ENCODE measurements at places on chromosomes 6 and 20.

GRCh38 chr6:88680654-88681053 is 282.8 kb downstream of the RNGTT start:
- no peak for DNase-seq

DNA sequence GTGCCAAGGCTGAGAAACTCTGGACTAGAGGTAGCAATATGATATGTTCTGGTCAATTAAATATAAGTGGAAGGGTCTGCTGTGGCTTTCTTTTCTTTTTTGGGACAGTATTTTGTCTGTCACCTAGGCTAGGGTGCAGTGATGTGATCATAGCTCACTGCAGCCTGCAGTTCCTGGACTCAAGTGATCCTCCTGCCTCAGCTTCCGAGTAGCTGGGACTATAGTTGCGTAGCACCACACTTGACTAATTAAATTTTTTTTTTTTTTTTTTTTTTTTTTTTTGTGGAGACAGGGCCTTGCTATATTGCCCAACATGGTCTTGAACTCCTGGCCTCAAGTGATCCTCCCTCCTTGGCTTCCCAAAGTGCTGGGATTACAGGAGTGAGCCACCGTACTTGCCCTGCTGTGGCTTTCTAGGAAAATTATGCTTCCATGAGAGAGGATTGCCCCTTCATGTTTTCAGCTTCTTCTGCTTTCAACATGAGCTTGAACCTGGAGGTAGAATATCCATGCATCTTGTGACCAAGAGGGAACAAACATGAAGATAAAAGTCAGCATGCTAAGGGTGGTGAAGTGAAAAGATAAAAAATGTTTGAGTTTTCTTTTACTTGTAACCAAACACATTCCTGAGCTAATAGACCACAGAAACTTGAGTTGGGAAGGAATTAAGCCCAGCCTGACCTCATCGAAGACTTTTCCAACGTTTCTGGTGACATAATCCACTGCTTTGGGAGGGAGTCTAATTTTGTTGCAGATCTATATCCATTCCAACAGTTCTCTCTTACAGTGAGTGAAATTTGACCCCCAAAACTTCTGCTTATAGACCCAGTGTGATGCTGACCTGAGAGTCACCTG is 75.1 kb downstream of the CARMIL1 start:
- DNase-seq = no peak

DNA sequence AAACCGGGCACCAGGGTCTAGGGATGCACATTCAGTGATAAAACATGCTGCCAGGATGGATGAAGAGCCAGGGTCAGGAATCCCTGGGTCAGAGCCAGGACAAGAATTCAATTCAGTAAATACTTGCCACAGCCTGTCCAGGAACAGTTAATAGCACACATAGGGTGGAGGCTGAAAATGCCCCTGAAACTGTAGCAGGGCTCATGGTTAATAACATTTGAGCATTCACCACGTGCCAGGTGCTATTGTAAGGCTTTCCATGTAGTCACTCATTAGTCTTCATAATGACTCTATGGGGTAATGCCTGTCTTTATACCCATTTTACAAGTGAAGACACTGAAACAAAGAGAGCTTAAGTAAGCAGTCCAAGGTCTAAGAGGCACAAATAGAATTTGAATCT is 296.3 kb downstream of the LRFN2 start:
- DNase-seq = no peak

- DNase-seq = no peak
Measured at GRCh38 chr6:33315793-33316602, 1.5 kb downstream of the ZBTB22 start.

DNA sequence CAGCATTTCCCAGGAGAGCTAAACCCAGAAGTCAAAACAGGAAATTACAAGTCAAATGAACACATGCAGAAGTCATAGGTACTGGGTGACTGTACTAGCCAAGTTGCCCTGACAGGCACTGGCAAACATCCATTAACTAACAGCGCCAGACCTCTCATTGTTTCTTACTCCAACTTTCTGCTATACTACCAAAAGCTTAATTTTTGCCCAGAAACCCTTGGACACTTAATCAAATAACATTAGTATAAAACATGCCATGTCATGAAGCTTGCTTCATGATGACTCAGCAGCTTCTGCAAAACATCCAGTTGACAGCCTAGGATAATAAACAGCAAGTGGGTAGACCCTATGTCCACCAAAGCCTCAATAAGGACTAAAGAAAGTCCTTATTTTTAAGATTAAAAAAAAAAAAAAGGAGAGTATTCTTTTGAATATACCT is 3.5 kb downstream of the NUP153 start:
- DNase-seq = peak; percentile 25

DNA sequence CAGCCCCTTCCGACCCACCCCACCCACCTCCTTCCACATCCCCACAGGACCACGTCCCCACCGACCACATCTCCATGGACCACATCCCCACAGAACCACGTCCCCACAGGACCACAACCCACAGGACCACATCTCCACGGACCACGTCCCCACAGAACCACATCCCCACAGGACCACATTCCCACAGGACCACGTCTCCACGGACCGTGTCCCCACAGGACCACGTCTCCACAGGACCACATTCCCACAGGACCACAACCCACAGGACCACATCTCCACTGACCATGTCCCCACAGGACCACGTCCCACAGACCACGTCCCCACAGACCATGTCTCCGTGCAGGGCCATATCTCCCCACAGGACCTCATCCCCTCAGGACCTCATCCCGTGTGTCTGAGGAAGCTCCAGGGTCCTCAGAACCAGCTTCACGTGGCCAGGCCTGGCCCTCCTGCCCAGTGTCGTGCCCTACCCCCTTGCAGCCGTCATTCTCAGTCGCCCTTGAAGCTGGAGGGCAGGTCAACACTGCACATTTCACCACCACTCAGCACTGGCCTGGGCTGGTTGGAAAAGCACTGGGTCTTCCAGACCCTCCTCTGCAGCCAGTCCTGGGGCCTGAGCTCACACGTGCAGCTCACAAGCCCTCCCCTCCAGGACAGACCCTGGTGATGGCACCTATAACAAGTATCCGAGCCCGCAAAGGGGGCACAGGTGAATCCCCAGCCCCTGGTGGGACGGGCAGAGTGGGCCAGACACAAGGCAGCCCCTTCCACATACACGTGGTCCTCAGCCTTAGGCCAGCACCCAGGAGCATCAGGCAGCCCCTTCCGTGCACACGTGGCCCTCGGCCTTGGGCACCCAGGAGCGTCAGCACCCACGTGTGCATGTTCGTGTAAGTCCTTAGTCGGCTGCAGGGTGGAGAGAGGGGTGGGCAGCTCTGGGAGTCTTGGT is 3.9 kb downstream of the CHRNA4 start:
- no peak for DNase-seq

- DNase-seq = no peak
Measured at GRCh38 chr20:62989201-62989601, 17.6 kb downstream of the BHLHE23 start.

- no peak for DNase-seq
Measured at GRCh38 chr6:113763876-113764275, 93.3 kb upstream of the MARCKS start.

- no peak for DNase-seq
Measured at GRCh38 chr6:27694547-27694874, 217.7 kb downstream of the OR2B2 start.

GRCh38 chr6:43757966-43758616 is 11.9 kb upstream of the VEGFA start:
- no peak for DNase-seq

DNA sequence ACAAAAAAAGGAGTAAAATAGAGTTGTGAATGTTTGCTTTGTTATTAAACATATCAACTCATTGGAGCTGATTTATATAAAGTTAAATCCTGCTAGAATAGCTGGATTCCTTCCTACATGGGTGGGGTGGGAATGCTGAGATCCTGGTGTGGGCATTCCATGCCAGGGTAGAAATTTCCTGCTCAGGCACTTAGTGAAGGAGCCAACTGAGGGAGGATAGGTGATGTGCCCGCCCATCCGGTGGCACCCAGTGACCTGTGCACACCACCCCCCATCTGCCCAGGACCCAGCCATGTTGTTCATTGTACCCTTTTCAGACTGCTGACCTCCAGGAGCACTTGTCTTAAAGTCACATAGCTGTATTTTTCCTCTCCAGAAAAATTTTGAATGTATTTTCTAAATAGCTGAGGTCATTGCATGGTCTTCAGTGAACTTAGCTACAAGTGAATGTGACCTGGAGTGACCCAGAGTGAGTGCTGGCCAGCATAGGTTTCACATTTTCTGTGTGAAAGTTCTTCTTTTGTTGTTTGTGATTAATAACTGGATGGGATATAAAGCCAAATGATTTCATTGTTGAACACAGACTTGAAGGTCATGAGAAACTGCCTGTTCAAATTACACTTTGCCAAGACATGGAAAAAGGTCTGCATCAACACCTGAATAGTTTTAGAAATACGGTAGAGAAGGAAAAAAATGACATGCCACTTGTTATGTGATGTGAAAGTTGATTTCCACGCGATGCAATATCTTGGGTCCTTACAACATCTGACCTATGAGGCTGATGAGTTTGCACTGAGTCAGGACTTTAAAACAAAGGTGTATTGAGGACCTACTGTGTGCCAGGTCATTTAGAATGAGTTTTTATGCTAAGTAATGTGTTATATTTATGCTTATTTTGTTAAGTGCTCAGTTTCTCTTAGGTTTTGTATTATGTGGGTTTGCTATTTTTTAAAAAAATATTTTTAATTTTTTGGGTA is 77.2 kb downstream of the UTRN start:
- no peak for DNase-seq

GRCh38 chr20:10332656-10333415 is 101.2 kb downstream of the MKKS start:
- DNase-seq = no peak

DNA sequence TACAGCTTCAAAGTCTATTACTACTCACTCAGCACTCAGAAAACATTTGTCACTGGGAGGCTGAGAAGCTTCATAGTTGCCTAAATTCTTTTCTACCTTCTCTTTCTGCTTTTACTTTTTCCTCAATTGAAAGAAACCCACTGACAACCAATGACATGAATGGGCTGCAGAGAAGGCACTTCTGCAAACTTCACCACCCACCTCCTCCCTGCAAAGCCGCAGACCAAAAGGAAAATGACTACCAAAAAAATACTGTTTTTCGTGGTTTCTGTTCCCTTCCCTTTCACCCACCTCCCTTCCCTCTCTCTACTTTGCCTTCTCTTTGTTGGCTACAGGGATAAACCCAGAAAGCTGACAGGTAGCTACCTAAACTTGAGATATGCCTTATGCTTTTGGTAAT is 3.2 kb downstream of the GNAS-AS1 start:
- no peak for DNase-seq

DNA sequence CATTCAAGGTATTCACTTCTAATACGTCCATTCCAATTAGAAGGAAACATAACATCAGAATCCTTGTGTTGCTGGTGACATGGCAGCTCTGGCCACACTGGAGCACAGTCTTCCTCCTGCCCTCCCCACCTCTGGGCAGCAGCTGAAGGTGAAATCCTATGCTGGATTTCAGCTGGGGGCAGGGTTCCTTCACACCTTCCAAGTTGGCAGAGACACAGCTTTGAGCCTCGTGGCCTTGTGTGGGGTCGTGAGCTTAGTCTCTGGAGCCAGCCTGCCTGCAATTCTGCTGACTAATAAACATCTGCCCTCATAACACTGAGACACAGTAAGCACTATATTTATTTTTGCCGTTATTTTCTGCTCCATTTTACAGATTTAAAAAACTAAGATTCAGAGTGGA is 218.9 kb upstream of the RIN2 start:
- no peak for DNase-seq

- DNase-seq = no peak
Measured at GRCh38 chr20:34124469-34125249, 12.6 kb upstream of the EIF2S2 start.

DNA sequence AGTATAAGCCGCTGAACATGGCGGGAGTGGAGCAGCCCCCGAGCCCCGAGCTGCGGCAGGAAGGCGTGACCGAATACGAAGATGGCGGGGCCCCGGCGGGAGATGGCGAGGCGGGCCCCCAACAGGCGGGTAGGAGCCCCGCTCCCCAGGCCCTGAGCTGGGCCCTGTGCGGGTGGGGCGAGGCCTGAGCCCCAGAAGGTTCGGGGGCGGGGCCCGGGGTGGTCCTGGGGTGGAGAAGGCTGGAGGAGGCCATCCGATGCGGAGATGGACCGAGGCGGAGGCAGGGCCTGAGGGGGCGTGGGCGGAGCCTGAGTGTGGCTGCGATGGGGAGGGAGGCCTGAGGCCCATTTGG is 7.1 kb downstream of the L3MBTL1 start:
- peak; percentile 29 for DNase-seq

- no peak for DNase-seq
Measured at GRCh38 chr6:112298816-112299281, 44.5 kb upstream of the LAMA4 start.

DNA sequence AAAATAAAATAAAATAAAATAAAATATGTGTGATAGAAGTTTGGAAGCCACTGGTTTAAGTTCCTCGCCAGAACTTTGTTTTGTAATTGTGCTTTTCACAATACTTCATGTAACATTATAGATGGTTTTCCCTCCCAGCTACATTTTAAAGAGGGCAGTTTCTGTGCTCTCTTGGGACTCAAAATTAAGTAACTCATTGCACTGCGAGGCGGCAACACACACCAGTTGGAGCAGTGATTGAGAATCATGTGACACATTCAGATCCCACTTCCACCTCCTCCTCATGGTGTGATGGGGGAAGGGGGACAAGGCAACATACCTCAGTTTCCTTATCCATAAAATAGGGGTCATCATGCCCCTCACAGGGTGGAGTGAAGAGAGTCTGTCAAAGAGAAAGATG is 7.5 kb downstream of the C2 start:
- DNase-seq = no peak

DNA sequence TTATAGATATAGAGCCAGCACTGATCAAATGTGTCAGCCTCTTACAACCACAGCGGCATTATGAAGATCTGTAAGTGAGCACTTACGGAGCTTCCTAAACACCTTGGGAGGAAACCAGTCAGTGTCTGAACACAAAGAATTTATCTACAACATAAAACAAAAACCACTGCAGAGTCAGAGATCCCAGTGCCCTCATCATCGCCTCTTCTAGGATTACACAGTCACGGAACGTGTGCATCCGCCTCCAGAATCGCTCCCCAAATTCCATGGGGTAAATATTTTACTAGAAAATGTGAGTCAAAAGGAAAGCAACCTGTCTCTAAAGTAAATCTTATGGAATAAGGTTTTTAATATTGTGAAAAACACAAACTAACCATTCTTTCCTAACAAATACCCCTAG is 243.6 kb downstream of the PACRG start:
- DNase-seq = no peak

- DNase-seq = no peak
Measured at GRCh38 chr20:45041464-45042337, 59.2 kb downstream of the KCNS1 start.

DNA sequence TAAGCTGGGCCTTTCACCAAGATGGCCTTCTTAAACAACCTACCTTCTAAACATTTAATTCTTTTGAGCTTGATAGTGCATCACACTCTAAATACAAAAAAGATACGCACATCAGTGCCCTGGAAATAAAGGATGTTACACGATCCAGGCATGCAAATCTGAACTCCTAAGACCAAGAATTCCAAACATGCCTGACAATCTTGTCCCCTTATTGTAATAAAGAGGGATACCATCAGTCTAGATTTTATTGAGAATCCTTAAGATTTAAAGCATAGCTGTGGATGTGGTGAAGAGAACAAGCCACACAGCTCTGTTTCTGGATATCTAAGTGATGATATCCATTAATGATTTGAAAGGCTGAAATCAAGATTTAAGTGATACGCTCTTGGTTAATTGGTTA is 13.0 kb downstream of the ZNF451 start:
- DNase-seq = no peak
